ENCODE measurements at places on chromosomes 13 and 19.

DNA sequence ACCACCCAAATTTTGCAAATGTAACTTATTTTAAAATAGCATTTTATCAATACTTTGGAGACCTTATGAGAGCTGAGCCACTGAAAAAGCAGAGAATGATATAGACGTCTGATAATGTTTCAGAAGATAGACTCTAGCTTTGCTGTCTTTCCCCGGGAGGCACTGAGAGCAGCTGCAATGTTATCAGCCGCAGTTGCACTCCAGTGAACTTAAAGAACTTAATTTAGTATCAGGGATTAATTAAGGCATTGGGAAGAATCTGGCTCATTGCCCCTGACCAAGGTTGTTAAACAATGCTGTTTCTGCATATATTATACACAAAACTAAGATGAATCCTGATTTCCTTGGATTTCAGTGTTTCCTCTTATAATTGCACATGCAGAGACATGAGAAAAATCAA lies 75.7 kb upstream of the SGCG start:
- DNase-seq, result no peak

DNA sequence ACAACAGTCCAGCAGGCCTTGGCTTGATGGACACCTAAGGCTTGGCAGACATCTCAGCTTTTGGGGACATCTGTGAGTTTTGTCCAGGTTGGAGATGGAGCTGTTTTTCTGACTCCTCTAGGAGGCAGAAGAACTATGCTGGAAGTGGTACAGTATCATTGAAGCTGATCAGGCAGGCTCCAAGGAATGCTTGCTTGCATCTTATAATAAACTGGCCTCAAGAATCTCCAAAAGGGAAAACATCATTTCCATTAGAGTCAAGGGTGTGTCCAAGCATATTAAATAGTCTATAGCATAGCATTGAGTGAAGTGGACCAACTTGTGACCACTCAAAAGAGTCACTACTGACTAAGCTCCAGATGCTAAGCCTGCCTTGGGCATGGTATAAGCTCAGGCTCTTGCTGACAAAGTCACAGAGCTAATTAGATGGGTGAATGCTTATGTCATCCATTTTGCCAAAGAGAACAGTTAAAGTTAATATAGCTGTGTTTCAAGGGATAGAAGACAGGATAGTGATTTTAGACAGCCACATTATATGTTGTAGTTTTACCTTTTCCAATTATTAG lies 216.0 kb downstream of the DNAJC15 start:
- no peak for DNase-seq

- DNase-seq, result no peak
Observed at GRCh38 chr13:83008212-83008929, 873.9 kb downstream of the SLITRK1 start.

- no peak for DNase-seq
Observed at GRCh38 chr19:10952809-10953208, 8.0 kb upstream of the SMARCA4 start.

DNA sequence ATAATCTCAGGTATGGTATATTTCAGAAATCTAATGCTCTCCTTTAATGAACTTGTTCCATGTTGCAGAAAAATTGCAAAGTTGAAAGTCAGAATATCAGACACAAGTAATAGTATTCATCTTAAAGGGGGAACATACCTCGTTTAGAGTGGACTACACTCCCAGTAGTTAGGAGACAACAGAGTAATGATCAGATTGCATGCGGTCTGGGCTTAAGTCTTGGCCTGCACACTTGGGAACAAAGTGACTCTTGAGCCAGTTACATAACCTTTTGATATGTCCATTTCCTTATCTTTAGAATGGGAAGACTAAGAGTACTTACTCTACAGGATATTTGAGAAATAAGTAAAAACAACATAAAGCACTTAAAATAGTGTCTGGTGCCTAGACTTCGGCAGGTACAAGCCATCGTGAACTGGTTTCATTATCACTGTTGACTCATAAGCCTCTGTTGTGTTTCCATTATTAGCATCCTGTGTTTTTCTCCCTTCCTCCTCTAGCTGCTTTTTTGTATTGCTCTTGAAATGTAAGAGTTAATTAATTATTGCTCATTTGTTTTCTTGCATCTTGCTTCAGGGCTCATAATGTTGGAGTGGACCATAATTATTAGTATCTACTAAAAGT lies 53.0 kb downstream of the DPY19L3 start:
- no peak for DNase-seq

DNA sequence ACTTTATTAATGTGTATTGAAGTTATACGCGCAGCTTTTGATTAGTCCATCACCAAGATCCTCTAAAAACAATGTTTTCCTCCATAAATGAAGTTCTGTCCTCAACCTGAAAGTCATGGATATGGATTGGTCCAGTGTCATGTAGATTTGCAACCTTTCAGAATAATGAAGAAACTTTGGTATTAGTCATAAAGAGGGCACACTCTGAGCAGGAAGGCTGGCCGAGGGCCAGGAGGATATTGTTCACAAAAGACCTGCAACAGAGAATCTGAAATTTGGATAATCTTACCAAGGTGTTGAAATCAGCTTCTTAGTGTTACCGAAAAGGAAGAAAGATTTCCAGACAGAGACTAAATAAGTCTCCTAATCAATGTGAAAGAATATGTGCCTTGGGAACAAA lies 20.7 kb downstream of the CLDN10 start:
- DNase-seq, result no peak

DNA sequence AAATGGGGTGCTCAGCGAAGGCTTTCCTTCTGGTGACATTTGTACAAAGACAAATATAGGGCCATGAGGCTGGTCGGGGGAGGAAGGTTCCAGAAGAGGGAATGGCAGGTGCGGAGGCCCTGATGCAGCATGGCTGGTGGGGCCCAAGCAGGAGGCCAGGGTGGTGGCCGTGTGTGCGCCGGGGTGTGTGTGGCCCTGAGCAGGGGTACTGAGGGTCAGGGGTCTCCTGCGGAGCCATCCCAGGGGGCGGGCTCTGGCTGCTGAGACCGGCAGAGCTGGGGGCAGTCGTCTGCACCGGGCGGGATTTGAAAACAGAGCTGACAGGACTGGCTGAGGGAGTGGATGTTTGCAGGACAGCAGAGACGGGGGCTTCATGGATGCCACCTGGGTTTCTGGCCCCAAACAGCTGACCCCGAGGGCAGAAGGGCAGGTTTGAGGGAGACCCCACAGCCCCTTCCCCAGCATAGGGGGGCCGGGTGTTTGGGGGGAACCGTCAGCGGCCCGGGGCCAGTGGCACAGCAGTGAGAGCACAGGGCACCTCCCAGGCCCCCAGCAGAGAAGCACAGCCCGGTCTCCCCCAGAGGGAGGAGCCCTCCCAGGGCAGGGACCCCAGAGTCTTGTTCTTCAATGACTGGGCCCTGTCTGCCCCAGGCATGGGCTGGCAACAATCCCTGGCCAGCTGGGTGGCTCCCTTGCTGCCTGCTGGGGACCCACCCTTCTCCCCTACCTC lies 11.4 kb downstream of the PIAS4 start:
- DNase-seq, result no peak

DNA sequence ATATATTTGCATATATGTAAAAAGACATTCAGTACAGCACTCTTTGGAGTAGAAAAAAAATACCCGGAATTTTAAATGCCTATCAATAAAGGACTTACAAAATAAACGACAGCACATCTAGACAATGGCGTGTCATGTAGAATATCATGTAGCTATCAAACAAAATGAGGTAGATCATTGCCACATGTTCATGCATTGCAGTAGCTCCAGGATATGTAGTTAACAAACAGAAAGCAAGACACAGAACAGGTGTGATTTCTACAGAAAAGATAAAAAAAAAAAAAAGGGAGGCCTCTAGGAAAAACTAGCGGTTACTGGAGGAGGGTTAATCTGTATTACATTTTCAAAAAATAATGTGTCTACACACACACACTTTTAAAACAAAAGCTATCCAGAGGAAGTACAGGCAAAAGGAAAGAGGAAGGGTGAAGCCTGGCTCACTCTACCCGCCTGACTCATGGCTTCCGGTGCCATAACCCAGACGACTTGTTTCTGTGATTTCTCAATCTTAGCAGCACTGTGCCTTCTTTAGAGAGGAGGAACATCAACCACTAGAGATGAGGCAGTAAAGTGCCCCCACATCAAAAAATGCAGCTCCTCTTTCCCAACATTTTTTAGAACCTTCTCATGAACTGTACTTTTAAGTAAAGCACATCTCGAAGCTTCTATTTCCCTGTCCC lies 6.9 kb downstream of the KCTD12 start:
- DNase-seq, result no peak

- DNase-seq, result no peak
Observed at GRCh38 chr19:29436591-29437103, 89.1 kb upstream of the VSTM2B start.

GRCh38 chr19:50719566-50719965 lies at the start of gene SHANK1:
Gene SHANK1, minus strand, starts transcription at chr19:50719802. Its CDS starts 2,883 bp downstream, at chr19:50716919.
- no peak for DNase-seq

DNA sequence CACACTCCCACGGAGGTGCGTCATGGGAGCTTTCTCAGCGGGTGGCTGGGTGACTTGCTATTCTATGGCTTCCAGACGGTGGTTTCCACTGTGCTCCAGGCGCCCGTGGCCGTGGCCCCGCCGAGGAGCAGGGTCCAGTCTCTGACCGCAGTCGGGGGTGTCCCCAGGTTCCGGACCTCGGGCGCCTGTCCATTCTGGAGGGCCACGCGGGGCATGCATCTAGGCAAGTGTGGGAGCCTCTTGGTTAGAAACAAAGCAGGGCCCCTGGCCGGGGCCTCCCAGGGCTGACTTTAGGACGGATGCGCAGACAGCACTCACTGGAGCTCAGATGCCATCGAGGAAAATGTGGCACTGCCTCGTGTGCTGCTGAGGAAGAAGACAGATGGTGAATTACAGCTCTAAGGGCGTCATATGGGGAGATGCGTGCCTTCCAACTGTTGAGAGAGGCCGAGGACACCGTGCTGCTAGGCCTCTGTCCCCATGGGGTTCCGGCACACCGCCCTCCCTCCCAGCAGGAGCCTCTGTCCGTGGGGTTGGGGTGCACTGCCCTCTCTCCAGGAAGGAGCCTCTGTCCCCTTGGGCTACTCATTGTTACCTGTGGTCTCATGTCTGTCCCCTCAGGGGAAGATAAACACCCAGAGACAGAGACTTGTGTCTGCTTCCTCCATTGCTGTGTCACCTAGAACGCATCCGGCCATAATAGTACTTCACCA lies 38.1 kb downstream of the TMEM255B start:
- no peak for DNase-seq

GRCh38 chr13:49098771-49099512 lies 121.2 kb upstream of the MLNR start:
- no peak for DNase-seq

GRCh38 chr13:113938246-113938645 lies 35.6 kb downstream of the C13orf46 start:
- DNase-seq, result no peak

DNA sequence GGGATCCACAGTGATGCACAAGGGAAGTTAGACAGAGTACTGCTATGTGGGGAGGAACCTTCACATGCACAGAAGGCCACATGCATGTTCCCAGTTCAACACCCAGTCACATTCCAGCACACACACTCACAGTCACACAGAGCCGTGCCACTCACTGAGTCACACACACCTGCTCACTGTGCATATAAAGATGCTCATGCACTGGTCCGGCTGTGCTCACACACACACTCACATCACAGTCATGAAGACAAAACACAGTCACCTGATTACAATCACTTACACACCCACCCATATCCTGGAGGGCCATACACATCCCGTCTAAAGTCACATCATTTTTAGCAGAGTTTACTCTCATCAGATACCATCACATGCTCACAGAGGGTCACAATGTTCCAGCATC lies 478 bp downstream of the CLC start:
- DNase-seq, result no peak

DNA sequence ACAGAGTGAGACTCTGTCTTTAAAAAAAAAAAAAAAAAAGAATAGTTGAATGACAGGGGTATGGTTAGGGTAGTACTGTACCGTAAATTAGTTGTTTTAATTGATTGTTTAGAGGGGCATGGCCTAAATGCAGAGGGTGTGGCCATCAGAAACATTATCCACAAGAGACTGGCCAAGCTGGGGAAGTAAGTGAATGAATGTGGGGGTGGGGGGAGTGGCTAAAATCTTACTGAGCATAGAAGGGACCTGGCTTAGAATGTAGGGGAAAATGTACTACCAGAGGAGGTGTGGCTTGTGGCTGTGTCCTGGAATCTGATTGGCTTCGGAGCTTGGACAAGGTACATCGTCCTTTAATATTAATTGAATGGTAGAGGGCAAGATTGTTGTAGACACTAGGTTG lies 3.8 kb downstream of the BCL2L12 start:
- DNase-seq, result no peak

GRCh38 chr13:90534617-90535370 lies 812.7 kb upstream of the MIR17HG start:
- DNase-seq, result no peak

- DNase-seq, result no peak
Observed at GRCh38 chr13:30178976-30179375, 128.4 kb downstream of the KATNAL1 start.

DNA sequence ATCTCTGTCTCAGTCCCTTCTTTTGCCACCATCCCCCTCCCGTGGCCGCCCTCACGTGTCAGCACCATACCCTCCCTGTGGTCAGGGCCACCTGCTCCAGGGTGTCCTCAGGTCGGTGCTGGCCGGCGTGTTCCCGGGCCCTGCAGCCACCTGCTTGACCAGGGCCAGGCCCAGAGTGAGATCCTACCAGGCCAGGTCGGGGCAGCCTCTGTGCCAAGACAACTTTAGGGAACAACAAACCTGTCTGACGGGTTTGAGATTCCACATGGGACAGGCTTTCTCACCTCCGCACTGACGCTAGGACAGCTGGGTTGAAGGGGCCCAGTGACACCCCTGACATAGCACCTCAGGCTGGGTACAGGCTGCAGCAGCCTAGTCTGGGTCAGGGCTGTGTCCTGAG lies 7.5 kb upstream of the SBNO2 start:
- DNase-seq, result no peak

DNA sequence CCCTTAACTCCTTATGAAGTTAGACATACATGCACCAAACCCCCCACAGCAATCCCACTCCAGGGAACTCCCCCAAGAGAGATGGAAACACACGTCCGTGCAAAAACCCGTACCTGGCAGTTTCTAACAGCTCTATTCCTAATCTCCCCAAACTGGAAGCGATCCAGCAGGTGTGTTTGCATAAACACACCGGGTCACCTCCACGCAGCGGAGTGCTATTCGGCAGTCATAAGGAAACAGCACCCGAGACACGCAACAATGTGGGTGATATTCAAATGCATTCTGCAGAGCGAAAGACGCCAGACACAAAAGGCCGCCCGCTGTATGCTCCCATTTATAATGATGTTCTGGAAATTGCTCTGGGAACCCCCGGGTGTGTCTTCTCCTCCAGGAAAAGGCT lies 6.8 kb upstream of the ZNRF4 start:
- no peak for DNase-seq

DNA sequence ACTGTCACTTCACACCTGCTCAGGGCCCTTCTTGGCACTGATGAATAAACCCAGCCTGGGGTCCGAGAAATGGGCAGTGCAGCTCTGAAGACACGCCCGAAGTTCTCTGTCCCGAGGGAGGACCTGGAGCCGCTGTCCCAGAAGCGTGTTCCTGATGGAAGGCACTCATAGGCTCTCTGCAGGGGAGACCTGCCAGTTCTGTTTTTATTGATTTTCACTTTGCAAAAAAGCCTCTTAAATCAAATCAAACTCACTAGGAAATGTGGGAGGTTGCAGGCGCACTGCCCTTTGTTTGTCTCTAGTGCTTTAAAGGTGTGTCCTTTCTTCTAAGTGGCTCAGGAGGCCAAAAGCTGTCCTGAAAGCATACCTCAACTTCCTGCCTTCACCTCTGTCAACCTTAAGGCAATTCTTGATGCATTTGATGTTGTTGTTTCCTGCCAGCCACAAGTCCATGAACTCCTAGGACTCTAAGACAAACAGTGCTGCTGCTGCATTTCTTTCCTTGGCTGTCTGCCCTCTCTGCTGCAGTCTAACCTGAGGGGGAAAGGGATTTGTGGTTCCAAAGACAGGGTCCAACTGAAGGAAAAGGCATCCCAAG lies 663.2 kb downstream of the UQCRFS1 start:
- DNase-seq, result no peak

Data from D341Med (cell line).